ENCODE measurements at places on chromosomes 3 and 15.

- no peak for DNase-seq
Observed at GRCh38 chr3:168312984-168313383, 217.3 kb upstream of the GOLIM4 start.

GRCh38 chr3:100953103-100953502 is 40.1 kb downstream of the ABI3BP start:
- no peak for DNase-seq

DNA sequence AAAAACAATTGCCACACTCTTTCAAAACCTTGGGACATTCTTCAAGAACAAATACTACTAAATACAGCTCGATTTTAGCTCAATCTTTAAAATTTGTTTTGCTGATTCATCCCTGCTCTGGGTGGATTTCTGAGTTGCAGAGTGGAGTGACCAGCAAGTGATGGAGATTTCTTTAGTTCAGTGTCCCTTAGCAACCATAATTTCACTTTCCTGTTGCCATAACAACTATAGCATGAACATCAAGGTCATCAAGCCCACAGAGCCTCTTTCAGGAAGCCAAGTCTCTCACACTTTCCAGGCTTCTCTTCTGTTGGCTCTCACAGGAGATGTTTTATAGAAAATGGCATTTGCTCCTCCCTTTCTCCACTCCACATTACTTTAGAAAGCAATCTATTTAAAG is 597.2 kb upstream of the ADAMTS9 start:
- no peak for DNase-seq

DNA sequence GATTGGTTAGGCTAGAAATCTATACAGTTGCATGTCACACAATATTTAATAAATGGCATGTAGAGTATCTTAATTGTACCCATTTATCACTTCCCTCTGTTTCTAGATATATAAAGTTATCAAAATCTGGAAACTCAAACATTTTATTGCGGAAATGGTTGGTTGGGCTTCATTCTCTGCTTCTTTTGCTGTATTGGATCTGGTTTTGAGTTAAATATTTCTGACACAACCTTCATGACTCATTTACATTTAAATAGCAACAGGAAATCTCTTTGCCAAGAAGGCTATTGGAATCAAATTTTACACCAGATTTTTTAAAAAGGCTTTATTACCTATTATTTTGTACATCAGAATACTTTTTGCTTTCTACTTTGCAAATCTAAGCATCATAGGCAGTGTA is 153.8 kb downstream of the EBLN2 start:
- no peak for DNase-seq

GRCh38 chr15:37698679-37699078 is 235.8 kb upstream of the TMCO5A start:
- DNase-seq, result no peak

GRCh38 chr15:66824424-66824823 is 122.4 kb downstream of the SMAD6 start:
- DNase-seq, result no peak

DNA sequence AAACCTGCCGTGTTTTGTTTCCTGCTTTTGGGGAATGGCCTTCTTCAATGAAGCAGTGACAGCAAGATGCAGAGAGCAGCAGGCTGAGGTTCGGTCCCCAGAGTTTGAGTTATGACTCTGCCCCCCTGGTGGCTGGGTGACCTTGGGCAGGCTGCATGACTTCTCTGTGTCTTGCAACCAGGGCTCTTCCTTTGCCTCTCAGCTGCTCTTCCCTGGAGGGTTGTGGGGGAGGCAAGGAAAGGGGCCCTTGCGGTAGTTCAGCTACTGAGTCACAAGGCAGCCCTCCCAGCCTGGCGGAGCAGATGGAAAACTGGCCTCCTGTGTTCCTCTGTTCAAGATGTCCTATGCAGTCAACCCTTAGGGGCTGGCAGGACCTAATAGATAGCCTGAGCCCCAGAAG is 17.1 kb downstream of the CTXND1 start:
- DNase-seq, result no peak

DNA sequence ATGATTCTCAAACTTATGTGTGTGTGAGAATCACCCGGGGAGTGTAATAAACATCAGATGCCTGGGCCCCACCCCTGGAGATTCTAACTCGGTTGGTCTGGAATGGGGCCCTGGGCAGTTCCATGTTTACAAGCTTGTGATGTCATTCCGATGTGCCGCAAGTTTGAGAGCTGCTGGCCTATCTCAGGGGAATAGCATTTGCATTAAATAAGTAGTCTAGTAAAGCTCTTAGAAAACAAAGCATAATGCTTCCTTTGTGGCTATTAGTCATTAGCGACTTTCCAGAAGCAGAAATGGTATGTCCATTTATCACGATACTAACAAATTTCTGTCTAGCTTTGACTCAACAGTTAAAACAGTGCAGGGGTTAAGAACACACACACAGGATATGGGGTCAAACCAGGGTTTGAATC is 20.9 kb downstream of the PGBD4 start:
- DNase-seq, result no peak

- DNase-seq, result no peak
Observed at GRCh38 chr3:14523792-14524191, 16.4 kb downstream of the GRIP2 start.

DNA sequence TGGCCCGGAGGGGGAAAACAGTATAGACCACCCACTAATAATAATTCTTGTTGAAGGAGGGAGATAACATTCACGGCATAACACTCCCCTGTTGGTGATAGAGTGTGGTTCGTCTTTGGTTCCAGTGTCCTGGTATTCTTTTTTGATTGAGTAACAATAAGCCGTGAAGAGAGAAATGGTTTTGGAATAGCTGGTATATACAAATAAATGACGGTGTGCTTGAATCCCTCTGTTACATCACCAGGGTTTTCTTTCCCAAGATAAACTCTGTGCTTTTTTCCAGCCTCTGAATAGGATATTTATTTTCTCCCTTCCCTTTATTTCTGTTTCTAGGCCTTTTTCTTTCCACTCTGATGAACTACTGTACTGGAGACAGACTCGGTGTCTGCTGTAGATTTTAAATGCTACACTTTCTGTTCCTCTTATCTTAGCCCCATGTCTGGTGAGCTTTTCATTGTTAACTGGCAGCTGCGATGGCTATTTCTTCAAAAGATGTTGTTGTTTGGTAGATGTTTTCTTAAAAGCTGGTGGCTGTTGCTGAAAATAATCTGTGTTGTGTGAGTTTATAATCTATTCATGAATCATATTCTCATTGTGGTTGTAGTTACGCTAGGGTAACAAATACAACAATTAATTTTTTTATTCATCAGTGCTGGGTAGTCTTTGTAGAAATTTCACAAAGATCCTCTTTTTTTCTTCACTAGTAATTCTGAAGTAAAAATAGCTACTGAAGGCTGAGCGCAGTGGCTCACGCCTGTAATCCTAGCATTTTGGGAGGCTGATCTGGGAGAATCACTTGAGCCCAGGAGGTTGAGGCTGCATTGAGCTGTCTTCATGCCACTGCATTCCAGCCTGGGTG is 15.5 kb upstream of the SCAANT1 start:
- DNase-seq, result no peak

- no peak for DNase-seq
Observed at GRCh38 chr3:12014613-12015012, 10.4 kb downstream of the SYN2 start.

GRCh38 chr15:68691705-68692104 is 112.9 kb downstream of the CORO2B start:
- no peak for DNase-seq

DNA sequence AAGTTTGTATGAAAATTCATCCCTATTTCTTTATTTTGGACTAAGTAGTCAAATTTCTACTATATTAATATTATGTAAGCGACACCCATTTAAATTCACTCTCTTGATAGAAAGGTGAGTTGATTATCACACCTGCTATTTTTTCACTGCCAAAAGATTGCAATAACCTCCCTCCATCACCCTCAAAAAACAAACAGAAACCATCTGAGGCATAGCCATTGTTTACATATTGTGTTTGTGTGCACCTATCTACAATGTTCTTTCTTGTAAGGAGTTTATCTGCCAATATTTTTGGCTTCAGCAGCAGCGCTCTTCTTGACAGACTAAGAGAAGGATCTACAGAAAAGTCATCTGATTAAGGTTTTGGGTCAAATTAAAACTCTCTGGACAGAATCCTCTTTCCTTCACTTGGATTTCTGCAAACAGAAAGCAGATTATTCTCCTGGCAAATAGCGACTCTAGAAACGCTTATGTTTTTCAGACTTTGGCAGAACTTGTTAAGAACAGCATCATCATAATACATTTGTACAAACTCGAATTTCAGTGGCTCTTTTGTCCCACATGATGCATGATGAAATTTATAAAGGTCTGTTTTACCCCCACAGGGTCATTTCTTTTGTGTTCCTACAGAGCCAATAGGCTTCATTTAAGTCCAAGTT is 48.6 kb downstream of the KCNMB2 start:
- no peak for DNase-seq

DNA sequence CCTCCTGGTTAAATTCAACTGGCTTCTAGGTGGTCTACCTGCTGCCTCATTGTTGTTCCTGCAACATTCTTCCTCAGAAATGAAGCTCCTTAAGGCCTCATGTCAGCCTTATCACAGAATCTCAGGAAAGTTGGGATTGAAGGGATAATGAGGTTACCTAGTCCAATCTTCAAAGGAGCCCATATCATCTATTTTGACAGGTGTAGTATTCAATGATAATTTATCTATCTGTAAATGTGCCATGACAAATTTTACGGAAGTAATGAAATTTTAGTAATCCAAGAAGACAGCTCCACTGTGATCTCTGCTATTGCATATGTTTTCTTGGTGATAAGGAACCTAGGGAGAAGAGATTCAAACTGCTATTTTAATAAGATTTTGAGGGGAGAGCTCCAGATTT is 973.8 kb downstream of the ROBO2 start:
- DNase-seq, result no peak

DNA sequence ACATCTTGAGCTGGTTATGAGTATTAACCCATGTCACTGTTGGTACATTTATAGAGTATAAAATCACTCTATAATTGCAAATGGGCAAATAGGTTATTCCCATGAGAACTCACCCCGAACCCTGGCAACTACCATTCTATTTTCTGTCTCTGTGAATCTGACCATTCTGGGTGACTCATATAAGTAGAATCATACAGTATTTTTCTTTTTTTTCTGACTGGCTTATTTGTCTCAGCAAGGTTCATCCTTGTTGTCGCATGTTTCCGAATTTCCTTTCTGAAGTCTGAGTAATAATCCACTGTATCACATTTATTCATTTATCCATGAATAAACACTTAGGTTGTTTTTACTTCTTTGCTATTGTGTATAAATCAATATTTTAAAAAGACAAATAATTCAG is 59.9 kb upstream of the CHRM5 start:
- no peak for DNase-seq

DNA sequence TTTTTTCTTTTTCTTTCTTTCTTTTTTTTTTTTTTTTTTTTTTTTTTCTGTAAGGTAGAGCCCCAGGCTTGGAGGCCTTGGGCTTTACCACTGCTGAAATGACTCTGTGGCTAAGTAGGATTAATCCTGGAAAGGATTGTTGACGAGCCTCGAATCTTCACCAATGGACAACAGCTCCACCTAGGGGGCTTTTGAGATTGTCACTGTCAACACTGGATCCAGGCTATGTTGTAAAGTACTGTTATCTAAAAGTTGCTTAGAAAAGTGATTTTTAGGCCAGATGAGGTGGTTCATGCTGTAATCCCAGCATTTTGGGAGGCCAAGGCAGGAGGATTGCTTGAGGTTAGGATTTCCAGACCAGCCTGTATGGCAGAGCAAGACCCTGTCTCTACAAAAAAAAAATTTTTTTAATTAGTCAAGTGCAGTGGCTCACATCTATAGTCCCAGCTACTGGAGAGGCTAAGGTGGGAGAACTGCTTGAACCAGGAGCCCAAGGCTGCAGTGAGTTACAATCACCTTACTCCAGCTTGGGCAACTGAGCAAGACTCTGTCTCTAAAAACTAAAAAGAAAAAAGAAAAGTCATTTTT is 41.6 kb downstream of the KLHL18 start:
- DNase-seq, result peak; percentile 10

DNA sequence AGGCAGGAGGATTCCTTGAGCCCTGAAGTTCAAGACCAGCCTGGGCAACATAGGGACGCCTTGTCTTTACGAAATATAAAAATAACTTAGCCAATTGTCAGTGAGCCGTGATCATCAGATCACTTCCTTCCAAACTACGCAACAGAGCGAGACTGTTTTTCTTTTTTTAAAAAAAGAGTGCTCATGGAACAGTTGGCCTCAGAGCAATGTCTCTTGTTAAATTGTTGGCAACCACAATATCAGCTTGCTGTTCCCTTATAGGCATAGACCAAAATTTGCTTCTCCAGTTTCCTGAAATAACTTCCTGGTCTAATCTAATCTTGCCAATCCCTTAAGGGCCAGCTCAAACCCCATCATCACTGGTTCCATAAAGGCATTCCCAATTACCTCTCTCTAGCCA is 93.3 kb upstream of the SLC4A7 start:
- DNase-seq, result no peak

- DNase-seq, result no peak
Observed at GRCh38 chr15:95557226-95558046, 773.1 kb upstream of the NR2F2 start.

GRCh38 chr15:101177866-101178265 is 74.0 kb downstream of the CHSY1 start:
- no peak for DNase-seq

DNA sequence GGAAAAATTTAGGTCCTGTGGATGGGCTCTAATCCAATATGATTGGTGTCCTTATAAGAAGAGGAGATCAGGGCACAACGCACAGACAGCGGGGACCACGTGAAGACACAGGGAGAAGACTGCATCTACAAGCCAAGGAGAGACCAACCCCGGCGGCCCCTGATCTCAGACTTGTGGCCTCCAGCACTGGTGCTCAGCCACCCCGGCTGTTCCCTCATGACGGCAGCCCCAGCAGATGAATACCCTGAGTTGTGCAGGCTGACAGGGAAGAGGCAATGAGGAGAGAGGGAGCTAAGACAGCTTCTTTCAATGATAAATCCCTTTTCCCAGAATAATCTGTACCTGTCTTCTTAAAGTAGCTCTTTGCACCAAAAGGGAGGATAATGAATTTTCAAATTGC is 33.3 kb upstream of the CGNL1 start:
- DNase-seq, result no peak

- DNase-seq, result no peak
Observed at GRCh38 chr15:39139431-39140059, 441.3 kb upstream of the THBS1 start.

DNA sequence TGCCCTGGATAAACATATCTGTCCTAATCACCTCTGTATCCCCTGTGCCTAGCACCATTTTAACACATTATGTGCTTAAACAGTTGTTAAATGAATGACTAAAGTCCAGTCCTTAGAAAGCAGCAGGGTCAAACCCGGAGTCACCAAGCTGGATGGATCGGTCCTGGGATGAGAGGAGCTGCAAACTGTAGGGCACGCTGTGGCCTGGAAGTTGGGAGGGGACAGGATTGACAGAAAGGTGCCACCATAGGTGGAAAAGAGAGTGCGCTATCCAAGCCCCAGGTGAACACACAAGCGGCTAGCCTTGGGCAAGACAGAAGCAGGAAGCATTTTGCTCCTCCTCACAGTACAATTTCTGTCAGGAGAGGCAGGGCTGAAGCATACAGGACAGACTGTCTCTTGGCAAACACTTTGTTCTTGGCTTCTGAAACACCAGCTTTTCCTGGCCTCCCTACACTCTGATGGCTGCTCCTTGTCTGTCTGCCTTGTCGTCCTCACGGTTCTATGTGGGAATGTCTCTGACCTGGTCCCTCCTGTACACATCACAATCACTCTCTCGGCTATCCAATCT is 48.4 kb upstream of the KY start:
- DNase-seq, result no peak

All from activated CD8-positive, alpha-beta memory T cell treated with anti-CD3 and anti-CD28 coated beads for 1 hour (primary cell).